ENCODE measurements at places on chromosomes 1 and 21. TPM values are rescaled to one million over a fixed set of nuclear protein-coding genes. Genes with fewer than 3 reads are reported as not detected.

Gene CHRM3
- total RNA-seq, result 1.1 TPM

Gene COL8A2
- 1.5 TPM for total RNA-seq

Gene TNNI3K
- total RNA-seq, result 0.34 TPM

Gene HSF2BP
- total RNA-seq, result 8.5 TPM

Gene OR2T8
- total RNA-seq, result not detected
